ENCODE measurements at places on chromosomes 3 and 15.

- DNase-seq: peak; percentile 57
- H3K27me3 ChIP-seq: no peaks in the 10 kb centered on the region
- H3K4me3 ChIP-seq: peak within 1 kb of the TSS; percentile 91
- peak within 1 kb of the TSS; percentile 68 for H3K27ac ChIP-seq
- H3K36me3 ChIP-seq: no peaks in the 10 kb centered on the region
These were observed at the start of gene PDZRN3 for GRCh38 chr3:73624821-73625665. Gene PDZRN3 (minus strand): TSS chr3:73624941.

GRCh38 chr3:180176059-180176458 is 139.3 kb upstream of the PEX5L start:
- H3K27ac ChIP-seq: no peak overlapping the region
- no peak for DNase-seq
- H3K27me3 ChIP-seq: no peaks in the 10 kb centered on the region
- no peak overlapping the region for H3K4me3 ChIP-seq
- no peaks in the 10 kb centered on the region for H3K36me3 ChIP-seq

DNA sequence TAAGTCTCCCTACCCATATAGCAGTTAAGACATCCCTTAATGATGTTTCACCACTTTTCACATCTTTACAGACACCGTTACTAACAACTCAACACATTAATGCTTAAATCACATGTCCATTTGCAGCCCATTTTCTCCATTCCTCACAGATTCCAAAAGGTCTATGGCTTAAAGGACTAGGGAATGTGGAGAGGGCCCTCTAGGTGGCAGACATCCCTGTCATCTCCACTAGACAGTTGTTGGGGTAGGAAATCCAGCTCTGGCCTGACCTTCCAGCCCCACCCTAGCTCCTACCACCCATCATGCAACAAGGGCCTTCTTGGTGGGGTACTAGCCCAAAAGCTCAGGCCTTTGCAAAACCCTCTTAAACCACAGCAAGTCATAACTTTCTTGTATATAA is 25.2 kb downstream of the CPEB1 start:
- no peak overlapping the region for H3K4me3 ChIP-seq
- no peaks in the 10 kb centered on the region for H3K36me3 ChIP-seq
- H3K27ac ChIP-seq: no peak overlapping the region
- no peaks in the 10 kb centered on the region for H3K4me1 ChIP-seq
- H3K27me3 ChIP-seq: peaks cover 19% of the 10 kb centered on the region

DNA sequence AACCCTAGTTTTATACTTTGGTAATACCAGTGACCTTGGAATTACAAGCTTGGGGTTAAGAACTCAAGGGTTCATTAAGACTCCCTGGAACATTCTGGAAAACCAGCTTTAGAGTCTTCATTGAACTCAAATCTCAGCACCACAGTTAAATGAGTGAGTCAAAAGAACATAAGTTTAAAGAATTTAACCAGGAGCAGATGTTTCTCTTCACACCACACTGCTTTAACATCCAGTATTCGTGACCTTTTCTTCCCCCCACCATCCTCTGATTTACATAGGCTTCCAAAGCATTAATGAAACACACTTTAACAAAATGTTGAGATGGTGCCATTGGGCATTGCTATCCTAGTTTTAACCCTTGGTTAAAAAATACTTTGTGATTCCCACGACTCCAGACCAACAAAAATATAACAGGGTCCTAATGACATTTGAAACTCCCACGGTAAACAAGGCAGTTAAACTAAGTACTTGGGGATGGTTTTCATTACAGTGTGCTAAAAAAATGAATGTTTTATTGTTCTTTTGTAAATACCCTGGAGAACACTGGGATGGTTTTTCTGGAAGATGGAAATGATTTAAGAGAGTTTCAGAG is 123.9 kb downstream of the OXNAD1 start:
- DNase-seq: no peak
- H3K36me3 ChIP-seq: no peaks in the 10 kb centered on the region
- H3K27ac ChIP-seq: no peak overlapping the region
- H3K4me1 ChIP-seq: no peaks in the 10 kb centered on the region

DNA sequence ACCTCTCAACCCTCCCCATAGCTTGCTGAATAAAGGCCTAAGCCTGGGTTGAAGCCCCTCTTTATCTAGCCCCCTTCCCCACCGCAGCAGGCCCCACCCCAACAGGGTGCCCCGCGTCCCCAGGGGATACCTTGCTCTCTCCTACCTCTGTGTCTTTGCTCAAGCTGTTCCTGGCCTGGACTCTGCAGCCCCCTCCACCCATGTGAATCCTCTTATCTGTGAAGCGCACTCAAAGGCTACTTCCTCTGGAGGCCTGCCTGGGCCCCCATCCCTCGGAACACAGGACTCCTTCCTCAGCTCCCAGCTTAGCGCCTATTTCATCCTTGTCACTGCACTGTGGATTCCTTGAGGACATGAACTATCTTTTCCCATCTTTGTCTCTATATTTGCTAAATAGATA is 61.4 kb upstream of the HERC1 start:
- H3K27me3 ChIP-seq: no peaks in the 10 kb centered on the region
- H3K4me3 ChIP-seq: no peak overlapping the region
- no peak for DNase-seq
- no peak overlapping the region for H3K27ac ChIP-seq

- H3K4me3 ChIP-seq: no peak overlapping the region
- no peak for DNase-seq
- H3K36me3 ChIP-seq: peaks cover 25% of the 10 kb centered on the region
- no peak overlapping the region for H3K27ac ChIP-seq
- H3K4me1 ChIP-seq: peaks cover 27% of the 10 kb centered on the region
These were observed 83.4 kb downstream of the CHSY1 start for GRCh38 chr15:101168463-101168824.

DNA sequence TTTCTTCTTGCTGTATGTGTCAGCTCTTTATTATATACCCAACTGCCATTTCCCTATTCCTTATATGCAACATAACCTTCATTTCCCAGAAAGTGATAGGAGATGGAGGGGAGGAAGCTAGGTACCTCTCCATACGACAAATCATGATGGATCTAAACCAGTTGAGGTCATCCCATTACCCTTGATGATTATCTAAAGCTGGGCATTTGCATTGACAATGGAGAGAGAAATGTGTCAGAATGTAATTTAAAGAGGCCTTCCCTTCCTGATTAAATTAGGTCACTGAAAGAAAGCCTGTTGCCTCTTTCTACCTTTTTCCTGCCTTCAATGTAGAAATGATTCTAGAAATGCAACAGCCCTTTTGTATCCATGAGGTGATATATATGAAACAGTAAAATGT is 81.9 kb downstream of the SUCNR1 start:
- no peak for DNase-seq
- H3K4me3 ChIP-seq: no peak overlapping the region
- H3K27ac ChIP-seq: no peak overlapping the region
- H3K27me3 ChIP-seq: no peaks in the 10 kb centered on the region
- H3K36me3 ChIP-seq: no peaks in the 10 kb centered on the region

GRCh38 chr3:61563313-61564271 is 2.2 kb downstream of the PTPRG start:
- H3K4me1 ChIP-seq: peaks cover 23% of the 10 kb centered on the region
- peaks cover 11% of the 10 kb centered on the region for H3K27me3 ChIP-seq
- peak; percentile 16 for DNase-seq

GRCh38 chr3:111831840-111832239 is 27.2 kb upstream of the PHLDB2 start:
- no peak overlapping the region for H3K27ac ChIP-seq
- no peaks in the 10 kb centered on the region for H3K4me1 ChIP-seq
- H3K36me3 ChIP-seq: no peaks in the 10 kb centered on the region
- no peak for DNase-seq
- H3K4me3 ChIP-seq: no peak overlapping the region
- H3K27me3 ChIP-seq: no peaks in the 10 kb centered on the region

DNA sequence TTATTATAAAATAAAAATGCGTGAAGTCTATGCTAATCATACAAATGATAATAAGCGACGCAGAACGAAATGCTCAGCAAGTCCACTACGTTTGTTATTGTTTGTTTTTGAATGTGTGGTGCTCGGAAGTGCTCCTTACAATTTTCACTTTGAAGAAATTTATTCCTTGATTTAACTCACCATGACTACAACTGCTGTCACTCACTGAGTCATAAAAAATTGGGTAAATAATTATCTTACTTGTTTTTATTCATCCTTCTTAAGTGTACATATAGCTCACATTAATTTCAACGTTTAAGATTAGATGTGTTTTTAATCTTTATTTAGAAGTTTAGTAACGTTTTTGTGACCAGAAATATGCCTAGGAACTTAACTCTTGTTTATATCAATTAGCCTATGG is 66.7 kb upstream of the NANOGP8 start:
- peaks cover 3% of the 10 kb centered on the region for H3K4me1 ChIP-seq
- no peak overlapping the region for H3K27ac ChIP-seq
- no peaks in the 10 kb centered on the region for H3K27me3 ChIP-seq
- no peaks in the 10 kb centered on the region for H3K36me3 ChIP-seq
- no peak for DNase-seq
- H3K4me3 ChIP-seq: no peak overlapping the region

DNA sequence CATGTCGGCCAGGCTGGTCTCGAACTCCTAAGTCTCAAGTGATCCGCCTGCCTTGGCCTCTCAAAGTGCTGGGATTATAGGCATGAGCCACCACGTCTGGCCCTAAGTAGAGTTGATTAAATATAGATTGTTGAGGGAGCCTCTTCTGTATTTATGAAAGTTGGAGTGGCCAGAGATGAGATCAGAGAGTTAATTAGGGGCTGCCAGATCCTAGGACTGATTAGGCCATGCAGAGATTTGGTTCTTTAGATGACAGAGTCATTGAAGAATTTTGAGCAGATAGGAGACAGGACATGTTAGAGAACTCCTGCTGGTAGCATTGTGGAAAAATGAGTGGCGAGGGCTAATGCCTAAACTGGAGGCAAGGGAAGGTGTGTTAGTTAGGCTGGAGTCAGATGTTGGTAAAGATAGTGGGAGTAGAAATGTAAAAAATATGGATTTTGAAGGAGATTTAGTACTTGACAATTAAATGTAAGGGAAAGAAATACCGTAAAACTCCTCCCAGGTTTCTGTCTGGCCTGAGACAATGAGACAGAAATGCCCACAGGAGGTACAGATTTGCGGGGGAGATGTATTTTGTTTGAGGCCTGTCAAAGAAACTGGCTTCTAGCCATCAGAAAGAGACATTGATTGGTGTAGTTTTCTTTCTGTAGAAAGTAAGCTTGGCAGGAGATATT is 23.4 kb downstream of the SACM1L start:
- H3K36me3 ChIP-seq: peaks cover 13% of the 10 kb centered on the region
- no peaks in the 10 kb centered on the region for H3K27me3 ChIP-seq
- H3K4me1 ChIP-seq: no peaks in the 10 kb centered on the region

GRCh38 chr3:192818126-192818525 is 90.8 kb upstream of the FGF12 start:
- H3K27me3 ChIP-seq: no peaks in the 10 kb centered on the region
- H3K27ac ChIP-seq: no peak overlapping the region
- DNase-seq: no peak
- no peak overlapping the region for H3K4me3 ChIP-seq
- H3K4me1 ChIP-seq: peaks cover 15% of the 10 kb centered on the region
- no peaks in the 10 kb centered on the region for H3K36me3 ChIP-seq

DNA sequence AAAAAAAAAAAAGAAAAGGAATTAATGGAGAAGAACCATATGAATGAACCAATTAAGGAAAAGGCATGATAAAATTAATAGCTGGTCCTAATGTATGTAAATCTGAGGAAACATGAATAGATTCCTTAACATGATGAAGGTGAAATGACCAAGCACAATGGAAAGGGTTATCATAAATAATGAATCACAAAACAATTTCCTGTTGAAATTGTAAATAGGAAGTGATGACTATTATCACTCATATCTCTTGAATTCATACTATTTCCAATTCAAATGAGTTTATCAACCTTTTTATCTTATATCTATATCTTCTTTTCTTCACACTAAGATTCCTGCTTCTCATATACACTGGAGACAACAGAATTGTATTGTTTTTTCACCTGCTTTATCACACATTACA is 32.0 kb downstream of the AADACL2 start:
- H3K36me3 ChIP-seq: no peaks in the 10 kb centered on the region
- no peak for DNase-seq
- no peaks in the 10 kb centered on the region for H3K27me3 ChIP-seq
- H3K4me1 ChIP-seq: peaks cover 7% of the 10 kb centered on the region
- H3K4me3 ChIP-seq: no peak overlapping the region

DNA sequence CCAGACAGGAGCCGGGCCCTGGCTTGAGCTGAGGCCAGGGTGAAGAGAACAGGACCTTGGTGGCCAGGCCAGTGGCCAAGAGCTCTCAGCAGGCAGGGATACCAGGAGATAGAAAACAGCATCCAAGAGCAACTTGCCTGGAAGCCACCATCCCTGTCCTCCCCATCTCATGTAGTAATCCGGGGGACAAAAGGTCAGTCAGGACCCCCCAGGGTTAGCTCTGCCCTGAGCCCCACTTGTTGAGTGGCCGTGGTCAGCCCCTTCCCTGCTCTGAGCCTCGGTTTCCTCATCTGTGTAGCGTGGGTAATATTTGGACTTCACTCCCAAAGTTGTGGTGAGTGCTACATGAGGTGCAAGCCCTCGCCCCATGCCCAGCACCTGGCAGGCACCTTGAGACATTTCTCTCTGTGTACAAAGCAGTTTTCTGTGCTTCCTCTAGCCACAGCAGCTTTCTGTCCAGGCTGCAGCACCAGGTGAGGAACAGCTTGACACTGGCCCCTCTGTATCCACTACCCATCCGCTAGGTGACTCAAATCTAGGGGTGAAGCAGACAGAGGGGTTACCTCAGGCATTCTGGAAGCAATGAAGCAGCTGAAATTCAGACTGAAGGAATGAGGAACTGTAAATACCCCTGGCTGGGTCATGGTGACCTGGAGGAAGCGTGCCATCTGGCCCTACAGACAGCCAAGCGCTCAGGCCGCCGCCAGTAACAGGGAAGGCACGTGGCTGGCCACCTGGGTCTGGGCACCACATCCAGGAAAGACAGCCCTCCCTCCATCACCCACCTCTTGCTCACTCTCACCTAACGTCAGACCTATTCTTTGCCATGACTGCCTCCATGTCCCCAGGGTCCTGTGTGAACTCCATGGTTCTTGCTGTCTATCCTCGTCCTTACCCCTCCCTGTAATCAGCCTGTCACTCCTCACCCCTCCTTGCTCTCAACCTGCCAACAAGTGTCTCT is 6.7 kb downstream of the CISH start:
- no peak overlapping the region for H3K4me3 ChIP-seq
- no peaks in the 10 kb centered on the region for H3K27me3 ChIP-seq
- H3K36me3 ChIP-seq: no peaks in the 10 kb centered on the region

DNA sequence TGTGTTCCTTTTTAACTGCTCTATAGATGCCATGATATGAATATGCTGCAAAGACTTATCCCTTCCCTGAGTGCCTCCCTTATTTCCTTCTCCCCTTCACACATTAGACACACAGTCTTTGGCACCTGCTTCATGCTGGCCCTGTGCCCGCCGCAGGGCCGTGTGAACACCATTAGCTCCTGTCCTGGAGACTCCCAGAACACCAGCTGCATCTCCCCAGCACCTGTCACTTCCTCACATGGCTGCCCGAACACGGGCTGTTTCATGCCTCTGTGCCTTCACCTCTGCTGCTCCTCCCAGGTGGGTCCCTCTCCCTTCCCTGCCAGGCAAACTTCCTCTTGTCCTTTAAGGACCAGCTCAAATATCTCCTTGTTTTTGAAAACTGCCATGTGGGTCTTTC is 40.5 kb upstream of the SEC13 start:
- no peaks in the 10 kb centered on the region for H3K36me3 ChIP-seq
- DNase-seq: no peak
- H3K4me3 ChIP-seq: no peak overlapping the region
- H3K27me3 ChIP-seq: peaks cover 8% of the 10 kb centered on the region
- H3K27ac ChIP-seq: no peak overlapping the region
- peaks cover 2% of the 10 kb centered on the region for H3K4me1 ChIP-seq

- no peaks in the 10 kb centered on the region for H3K36me3 ChIP-seq
- no peak overlapping the region for H3K27ac ChIP-seq
- no peak for DNase-seq
- peaks cover 16% of the 10 kb centered on the region for H3K27me3 ChIP-seq
- H3K4me1 ChIP-seq: peaks cover 23% of the 10 kb centered on the region
These were observed 30.9 kb upstream of the VPS8 start for GRCh38 chr3:184780981-184781515.

Measured in neural crest cell (in vitro differentiated cells).